ENCODE measurements at places on chromosomes 6 and 20.

DNA sequence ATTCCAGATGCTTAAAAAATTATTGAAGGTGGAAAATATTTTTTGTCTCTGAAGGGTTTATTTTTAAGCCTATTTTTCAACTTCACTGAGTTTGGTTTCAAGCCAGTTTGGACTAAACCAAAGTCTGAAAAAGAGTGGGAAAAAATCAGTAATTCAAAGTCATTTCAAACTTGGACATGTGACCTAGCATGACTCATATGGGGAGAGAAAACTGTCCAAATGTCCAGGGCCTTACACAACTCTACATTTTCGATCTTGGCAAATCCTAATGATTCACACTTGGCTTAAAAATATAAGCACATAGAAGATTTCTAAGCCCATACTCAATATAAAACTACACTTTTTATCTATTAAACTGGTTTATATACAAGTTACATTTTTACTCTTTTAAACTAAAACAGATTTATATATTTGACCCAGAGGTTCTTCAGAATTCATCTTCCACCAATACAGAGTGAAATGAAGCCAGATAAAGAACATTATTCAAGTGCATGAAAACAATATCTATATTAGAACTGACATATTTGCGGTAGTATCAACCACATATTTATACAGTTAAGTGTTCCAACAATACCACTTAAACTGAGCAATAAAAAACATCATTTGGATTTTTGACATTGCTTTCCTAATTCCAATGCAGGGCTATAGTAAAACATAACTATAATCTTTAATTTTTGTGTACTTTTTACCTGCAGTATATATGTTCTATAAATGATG, 110.3 kb upstream of the TCF21 start:
- no peak for DNase-seq

DNA sequence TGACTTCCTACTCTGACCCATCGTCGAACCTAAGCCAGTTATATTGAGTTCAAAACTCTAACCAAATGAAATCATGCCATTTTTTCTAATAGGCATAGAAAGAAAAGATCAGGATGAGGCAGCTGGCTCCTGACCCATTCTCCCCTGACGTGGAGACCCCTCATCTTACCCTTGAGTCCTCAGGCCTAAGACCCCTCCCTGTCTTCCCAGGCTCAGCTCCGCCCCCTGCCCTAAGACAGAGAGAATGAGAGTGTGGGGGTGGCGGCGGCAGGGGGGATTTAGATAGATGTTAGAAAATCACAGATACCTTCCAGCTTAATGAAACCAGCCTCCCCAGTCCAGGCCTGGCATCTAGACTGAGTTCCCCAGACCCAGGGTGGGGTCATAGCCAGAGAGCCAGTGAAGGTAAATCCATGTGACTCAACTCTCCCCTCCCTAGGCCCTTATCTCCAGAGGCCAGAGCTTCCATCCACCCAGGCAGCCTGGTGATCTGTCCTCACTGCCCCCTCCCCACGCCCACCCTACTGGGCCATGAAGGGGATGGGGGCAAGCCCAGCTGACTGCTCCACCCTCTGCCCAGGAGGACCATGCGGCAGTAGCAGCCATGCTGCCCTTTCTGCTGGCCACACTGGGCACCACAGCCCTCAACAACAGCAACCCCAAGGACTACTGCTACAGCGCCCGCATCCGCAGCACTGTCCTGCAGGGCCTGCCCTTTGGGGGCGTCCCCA, 6.8 kb downstream of the TMEM63B start:
- DNase-seq = no peak

GRCh38 chr6:81565071-81565470, 187.4 kb downstream of the TENT5A start:
- DNase-seq = no peak

DNA sequence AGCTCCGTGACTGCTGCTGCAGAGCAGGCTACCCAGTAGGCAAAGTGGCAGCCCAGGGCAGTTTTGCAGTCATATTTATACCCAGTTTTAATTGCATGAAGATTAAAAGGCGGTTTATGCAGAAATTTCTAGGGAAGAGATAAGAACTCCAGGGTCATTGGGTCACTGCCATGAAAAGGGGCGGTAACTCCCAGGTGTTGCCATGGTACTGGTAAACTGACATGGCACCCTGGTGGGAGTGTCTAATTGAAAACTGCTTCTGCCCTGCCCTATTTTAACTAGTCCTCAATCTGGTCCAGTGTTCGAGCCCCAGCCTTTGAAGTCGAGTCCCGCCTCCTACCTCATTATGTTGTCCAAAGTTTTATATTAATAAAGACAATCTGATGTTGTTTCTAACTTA, 75.0 kb upstream of the FUCA2 start:
- no peak for DNase-seq

DNA sequence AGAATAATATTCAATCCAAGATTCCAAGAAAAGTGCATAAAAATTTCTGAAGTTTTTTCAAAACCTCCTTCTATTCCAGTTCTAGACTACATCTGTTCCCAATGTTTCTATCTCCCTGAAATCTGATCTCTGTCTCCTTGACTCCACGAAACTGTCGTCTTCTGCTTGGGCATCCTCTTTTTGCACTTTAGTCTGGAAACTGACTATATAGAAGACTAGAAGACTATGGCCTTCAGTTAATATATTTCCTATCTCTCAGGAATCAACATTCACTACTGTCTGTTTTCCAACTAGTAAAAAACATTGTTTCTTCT, 745.4 kb upstream of the ADGRB3 start:
- DNase-seq = no peak

- no peak for DNase-seq
Measured at GRCh38 chr6:81759782-81760181, 7.3 kb upstream of the TENT5A start.

GRCh38 chr20:38221119-38221589, 39.4 kb downstream of the KIAA1755 start:
- DNase-seq = peak; percentile 80

- DNase-seq = no peak
Measured at GRCh38 chr6:3895312-3895653, 46.1 kb downstream of the FAM50B start.

GRCh38 chr20:32326504-32326845, 31.7 kb upstream of the ASXL1 start:
- DNase-seq = no peak

DNA sequence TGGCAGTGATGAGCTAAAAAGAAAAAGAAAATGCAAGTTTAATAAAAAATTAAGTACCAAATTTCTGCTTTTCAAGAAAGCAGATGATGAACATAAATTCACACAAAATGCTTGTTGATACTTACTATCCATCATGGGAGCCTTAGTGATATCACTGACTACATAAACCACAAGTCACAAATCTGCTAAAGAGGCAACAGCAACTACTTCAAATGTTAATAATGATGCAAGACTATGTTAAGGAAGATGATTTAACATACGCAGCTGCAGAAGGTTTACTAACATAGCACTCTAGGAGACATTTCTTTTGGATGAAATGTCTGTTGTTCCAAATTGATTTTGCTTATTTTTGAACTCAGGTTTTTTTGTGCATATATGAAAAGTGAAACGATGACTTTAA, 18.6 kb downstream of the FYN start:
- no peak for DNase-seq

DNA sequence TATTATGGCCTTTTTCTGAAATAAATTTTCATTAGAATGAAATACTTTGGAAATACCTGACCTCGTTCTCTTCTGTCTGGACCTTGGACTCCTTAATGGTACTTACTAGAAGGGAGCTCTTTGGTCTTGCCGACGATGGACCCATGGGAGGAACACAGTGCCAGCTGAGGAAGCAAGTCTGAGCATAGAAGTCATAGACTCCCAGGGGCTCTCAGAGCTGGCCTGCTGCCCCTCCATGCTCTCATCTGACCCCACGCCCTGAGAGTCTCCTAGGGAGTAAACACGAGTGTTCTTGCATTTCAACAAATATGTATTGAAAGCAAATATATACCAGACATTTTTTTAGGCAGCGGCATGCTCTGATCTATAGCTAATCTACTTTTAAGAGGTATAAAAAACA, 87.8 kb downstream of the PLEKHG1 start:
- no peak for DNase-seq

DNA sequence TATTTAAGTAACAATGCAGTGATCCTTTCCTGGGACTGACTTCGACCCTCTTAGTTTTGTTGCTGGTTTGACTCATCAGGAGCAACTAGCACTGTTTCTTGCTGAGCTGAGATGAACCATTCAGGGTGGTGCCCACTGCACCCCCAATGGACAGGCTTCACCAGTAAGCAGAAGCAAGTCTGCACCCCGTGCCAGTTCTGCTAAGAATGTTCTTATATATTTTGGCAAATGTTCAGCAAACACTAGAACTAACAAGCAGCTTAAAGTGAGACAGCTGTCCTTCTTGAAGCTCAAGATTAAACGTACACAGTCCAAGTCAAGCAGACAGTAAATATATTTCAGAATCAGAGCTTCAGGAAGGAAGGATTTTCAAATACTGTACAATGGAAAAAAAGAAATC, 561.3 kb upstream of the CDH4 start:
- DNase-seq = no peak

- peak; percentile 66 for DNase-seq
Measured at GRCh38 chr6:137271245-137272183, 52.3 kb upstream of the IFNGR1 start.

DNA sequence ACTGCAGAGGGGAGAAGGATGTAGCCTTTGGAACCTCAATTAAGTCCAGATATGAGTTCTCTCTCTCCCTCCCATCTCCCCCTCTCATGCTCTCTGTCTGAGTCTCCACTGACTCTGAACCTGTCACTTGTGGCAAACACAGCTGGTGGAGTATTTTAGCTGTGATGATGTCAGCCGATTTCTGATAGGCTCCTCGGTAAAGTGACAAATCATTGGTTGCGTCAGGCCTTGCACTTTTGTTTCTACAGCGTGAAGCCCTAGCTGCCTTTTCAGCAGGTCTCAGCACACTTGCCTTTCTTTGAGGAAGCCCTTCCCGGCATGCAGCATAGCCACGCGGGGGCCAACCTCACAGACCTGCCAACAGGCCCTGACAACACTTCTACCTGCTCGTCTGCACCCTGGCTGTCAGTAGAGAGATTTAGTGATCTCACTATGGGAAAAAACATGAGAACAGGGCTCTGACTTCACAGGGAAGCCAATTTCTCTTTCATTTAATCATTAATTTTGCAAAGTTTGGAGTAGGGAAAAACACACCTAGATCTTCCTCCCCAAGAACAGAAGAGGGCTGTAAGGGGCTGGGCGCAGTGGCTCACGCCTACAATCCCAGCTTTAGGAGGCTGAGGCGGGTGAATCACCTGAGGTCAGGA, 84.4 kb downstream of the GMPR start:
- DNase-seq = peak; percentile 97

GRCh38 chr6:18388271-18388670, 1.1 kb downstream of the RNF144B start:
- peak; percentile 48 for DNase-seq

DNA sequence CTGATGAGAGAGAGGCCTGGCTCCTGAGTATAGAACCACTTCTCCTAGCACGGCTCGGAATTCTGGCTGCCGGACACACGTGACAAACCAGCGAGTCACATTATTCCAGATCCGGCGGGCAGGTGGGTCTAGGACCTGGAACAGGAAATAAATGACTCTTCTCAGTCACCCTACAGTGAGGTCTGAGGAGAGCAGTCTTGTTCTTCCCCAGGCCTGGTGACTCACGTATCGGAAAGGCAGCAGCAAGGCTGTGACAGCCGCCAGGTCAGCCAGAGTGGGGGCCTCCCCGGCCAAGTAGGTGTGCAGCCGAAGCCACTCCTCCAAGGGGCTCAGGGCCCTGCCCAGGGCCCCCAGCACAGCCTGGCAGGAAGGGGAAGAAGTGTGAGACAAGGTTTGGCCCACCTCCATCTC, 2.8 kb downstream of the VARS1 start:
- no peak for DNase-seq

GRCh38 chr6:151716526-151716932, 91.0 kb upstream of the ESR1 start:
- no peak for DNase-seq

DNA sequence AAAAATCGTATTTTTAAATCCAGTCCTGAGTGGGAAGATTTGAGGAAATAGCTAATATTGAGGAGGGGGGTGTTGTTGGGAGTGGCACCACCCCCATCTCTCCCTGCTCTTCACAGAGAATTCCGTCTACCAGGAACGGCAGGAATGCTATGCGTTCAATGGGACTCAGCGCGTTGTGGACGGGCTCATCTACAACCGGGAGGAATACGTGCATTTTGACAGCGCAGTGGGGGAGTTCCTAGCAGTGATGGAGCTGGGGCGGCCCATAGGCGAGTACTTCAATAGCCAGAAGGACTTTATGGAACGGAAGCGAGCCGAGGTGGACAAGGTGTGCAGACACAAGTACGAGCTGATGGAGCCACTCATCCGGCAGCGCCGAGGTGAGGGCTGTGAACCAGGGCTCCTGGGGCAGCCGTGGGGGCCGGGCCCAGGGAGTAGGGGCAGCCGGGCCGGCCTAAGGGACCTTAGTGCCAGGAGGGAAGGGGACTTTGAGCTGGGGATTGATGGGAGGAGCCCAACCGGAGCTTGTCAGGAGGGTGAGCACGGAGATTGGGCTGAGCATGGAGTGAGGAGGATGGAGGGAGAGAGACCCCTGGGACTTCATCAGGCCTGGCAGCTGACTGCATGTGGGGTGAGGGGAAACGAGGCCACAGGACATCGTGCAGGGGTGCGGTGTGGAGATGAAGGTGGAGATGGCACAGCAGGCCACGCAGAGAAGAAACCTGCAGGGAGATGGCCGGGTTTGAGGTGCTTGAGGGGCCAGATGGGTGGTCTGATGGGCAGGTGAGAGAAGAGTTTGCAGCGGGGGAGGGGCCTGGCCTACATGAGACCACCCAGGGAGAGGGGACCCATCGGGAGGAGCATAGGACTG, 41.3 kb downstream of the HLA-DPB1 start:
- no peak for DNase-seq

GRCh38 chr6:31763619-31763940, 1.1 kb downstream of the SAPCD1 start:
- DNase-seq = no peak

- DNase-seq = peak; percentile 20
Measured at GRCh38 chr6:142045380-142046278, 87.1 kb upstream of the GJE1 start.

GRCh38 chr6:87697581-87698546, 4.2 kb downstream of the AKIRIN2 start:
- peak; percentile 50 for DNase-seq

- DNase-seq = no peak
Measured at GRCh38 chr20:22006306-22006705, 300.8 kb downstream of the PAX1 start.

GRCh38 chr6:152295346-152295745, 341.8 kb downstream of the SYNE1 start:
- no peak for DNase-seq

DNA sequence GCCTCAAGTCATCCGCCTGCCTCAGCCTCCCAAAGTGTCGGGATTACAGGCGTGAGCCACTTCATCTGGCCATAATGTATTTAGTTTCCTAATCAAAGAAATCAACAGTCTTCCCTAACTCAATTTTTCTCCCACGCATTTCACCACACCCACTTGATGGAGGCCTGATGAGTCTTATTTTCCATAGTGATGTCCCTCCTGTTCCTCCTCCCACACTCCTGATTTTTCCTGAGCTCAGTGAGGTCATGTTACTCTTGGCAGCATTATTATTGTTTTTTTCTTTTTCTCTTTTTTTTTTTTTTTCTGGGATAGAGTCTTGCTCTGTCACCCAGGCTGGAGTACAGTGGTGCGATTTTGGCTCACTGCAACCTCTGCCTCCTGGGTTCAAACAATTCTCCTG, 8.9 kb downstream of the ABRACL start:
- no peak for DNase-seq

Measured in NAMALWA (cell line).